Midbrain (tissue), 1 donor: ENCODE measurements at places on chromosomes 3 and 15.
A peak's percentile ranks its signal among the peaks of the same experiment; 100 is the strongest.

DNA sequence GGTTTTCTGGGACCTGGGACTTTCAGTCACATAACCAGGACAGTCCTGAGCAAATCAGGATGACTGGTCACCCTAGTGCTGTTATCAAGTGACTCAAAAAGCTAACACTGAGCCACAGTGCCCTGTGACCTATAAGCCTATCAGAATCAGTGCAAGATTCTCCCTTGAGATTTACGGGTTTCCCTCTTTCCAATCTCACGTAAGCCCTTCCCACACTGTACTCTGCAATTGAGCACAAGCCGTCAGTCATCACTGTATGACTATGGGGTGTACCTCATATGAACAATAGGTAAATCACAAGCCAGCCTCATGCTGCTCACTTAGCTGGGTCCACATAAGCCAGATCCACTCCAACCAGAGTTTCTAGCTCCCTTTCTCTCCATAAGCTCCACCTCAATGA, 21.0 kb upstream of the CLDN18 start:
- DNase-seq = no peak

- no peak for DNase-seq
Observed at GRCh38 chr3:195769551-195769950, 42.2 kb downstream of the MUC4 start.

- no peak for DNase-seq
Observed at GRCh38 chr3:111662907-111663306, 67.8 kb upstream of the ZBED2 start.

GRCh38 chr3:42830437-42831320, 21.4 kb downstream of the ACKR2 start:
- DNase-seq = no peak

GRCh38 chr3:13007251-13007941, 65.8 kb downstream of the IQSEC1 start:
- DNase-seq = no peak

DNA sequence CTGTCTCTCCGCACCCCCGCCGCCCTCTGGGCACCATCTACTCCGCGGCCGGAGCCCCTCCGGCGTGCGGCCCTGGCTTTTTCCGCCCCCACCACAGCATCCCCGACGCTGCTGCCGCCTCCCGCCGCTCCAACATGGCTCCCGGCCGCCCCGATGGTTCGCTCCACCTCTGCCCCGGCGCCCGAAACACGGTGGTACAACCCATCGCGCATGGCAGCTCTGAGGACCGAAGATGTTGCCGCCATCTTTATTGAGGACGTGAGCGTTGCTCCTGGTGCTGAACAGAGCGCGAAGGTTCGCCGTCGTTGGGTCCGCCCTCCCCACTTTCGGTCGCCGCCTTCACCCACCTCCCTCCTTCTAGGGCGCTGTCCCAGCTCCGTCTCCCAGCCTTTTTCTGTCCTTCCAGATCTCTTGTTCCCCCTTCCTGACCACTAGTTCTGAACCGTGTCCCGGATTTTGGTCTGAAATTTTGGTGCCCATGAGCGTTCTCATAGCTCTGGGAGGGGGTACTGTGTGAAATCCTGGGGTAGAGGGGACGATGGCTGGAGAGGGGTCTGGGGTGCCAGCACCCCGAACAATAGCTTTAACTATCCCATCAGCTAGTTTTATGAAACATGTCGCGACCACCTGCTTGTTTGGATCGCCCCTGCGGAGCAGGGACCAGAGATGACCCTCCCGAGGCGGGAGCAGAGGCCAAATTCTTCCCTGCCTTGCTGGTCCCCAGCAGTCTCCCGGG, at the start of gene CELSR3:
Gene CELSR3 (minus strand): TSS at position 134 of the 736 bp plus-strand sequence. CDS start 252 bp downstream, outside the sequence.
- DNase-seq = peak; percentile 84

DNA sequence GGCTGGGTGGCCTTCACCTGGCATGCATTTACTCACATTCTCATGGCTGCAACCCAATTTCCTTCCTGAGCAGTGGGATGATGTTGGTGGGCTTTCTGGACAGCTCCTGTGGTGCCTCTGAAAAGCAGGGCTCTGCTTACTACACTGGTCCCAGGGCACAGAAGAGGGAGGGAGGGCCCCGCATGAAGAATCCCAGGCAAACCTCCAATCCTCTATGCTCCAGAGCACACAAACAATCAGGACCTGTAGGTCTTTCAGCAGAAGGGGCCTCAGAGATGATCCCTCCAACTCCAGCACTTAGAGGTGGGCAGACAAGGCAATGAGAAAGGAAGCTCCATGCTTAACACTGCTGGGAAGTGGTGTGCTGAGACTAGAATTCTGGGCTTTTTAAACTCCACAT, 231.7 kb upstream of the ICE2 start:
- DNase-seq = no peak

GRCh38 chr3:44337248-44337785, 1.2 kb upstream of the TCAIM start:
- no peak for DNase-seq

DNA sequence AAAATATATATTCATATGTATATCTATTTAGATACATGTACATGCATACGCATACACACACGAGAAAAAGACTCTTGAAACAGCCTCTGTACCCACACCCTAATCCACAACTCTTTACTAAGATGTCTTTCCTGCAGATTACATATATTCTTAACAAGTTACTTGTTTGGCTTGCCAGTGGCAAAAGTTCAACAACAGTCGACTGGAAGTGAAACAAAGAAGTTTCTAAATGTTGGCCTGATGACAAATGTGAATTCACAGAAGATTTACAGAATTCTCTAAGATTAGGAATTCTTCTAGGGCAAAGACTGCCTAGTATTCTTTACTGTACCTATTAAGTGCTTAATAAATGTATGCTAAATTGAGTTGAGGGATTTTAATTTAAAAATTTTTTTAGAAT, 116.8 kb downstream of the CDIN1 start:
- no peak for DNase-seq

- no peak for DNase-seq
Observed at GRCh38 chr15:67033012-67033411, 32.4 kb upstream of the SMAD3 start.

GRCh38 chr3:4985330-4986174, 6.3 kb downstream of the BHLHE40 start:
- no peak for DNase-seq

DNA sequence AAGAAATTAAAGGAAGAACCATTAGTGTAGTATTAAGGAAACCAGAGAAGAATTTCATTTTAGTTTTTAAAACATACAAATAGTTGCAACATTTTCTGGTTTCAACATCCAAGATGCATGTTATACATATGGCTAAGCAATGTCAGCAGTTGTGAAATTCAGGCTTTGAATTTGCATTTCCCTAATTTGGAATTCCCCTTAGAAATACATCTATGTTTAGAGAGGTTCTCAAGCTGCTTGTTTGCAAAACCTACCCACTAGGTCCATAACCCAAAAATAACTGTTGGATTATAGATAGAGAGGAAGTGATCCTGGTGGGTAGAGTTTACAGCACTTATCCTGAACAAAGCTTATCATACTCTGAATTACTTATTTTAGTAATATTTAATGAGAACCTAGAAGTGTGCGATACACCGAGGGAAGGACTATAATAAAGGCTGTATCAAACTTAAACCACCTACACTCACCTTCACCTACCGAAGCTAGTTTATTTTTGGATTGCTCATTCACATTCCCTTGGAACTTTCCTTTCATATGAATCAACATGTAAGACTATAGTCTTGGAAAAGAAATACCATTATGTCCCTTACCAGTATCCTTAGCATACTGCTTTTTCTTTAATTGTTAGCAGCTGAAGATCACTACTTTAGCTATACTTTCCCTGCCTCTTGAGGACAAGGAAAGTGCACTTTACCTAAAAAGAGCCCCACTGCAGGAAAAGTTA, 60.6 kb downstream of the CHAC1 start:
- DNase-seq = no peak

GRCh38 chr15:73244333-73244732, 124.4 kb downstream of the HCN4 start:
- no peak for DNase-seq

GRCh38 chr3:197466586-197467399, 89.0 kb downstream of the BDH1 start:
- DNase-seq = peak; percentile 38

- DNase-seq = no peak
Observed at GRCh38 chr3:183540501-183541234, 14.8 kb downstream of the KLHL6 start.

DNA sequence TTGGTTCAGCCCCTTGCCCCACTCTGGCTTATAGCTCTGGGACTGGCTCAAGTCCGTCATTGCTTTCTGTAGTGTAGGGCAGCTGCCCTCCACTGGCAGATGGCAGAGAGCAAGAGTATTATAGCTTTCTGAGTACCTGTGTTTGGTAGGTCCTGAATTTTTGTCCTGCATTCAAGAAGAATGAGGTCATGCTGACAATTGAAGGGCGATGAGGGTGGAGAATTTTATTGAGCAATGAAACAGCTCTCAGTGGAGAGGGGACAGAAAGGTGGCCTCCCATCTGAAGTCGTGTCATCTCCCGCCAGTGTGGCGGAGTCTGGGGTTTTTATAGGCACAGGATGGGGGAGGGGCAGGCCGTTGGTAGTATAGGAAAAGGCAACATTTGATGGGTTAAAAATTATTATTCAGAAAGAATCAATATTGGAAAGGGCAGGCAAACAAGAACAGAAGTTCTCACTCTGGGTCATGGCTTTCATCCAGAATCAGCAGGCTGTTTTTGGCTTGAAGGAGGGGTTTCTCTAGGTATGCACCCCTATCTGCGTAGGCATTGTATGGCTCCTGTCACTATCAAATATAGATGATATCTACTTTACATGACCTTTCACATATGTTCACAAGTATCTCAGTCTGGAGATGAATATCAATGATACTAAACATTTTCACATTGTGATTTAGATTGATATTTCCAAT, 1239.7 kb upstream of the ALCAM start:
- DNase-seq = no peak

DNA sequence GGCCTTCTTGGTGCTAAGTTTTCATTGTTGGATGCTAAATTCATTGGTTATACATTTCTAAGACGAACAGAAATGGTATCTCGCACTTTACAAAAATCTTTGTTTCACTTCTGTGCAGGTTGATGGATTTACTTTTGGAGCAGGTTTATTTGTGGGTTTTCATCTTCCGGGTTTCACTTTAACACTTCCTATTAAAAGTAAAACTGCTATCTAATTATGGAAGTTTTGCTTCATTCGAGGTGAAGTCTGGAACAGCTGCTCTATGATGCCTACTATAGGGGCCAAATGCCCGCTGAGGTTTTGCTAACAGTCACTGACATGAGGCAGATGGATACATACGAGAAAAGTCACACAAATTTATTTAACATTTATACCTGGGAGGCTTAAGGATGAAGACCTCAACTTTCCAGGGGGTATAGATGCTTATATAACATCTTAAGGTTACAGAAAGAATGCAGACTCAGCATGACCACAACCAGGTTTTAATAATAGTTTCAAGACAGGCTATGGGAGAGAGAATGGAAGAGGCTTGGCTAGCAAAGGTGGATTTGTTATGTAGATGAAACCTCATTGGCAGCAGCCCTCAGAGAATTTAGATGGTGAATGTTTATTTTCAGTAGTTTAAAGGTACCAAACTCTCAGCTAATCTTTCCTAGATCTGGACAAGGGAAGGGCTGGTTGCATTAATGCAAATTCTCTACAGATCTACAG, 54.2 kb downstream of the OSTN start:
- no peak for DNase-seq

DNA sequence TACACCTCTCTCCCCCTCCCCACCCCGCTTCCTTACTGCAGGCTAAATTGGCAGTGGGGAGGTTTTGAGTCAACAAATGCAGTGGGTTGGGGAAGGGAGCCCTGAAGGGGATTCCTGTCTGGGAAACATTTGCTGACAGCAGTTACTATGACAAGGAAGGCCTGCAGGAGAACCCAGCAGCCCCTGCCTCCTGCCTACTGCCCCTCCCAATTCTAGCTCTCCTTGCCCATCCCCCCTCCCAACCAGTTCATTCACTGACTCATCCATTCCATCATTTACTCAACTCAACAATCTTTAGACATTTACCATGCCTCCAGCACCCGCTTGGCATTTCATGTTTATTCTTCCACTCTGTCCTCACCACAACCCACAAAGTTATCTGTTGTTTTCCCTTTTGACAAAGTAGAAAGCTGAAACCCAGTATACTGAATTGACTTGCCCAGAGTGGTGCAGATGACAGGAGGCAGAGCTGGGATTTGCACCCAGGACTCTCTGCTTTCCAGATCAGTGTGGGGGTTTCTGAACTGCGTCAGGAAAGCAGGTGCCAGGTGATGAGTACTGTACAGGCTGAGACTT, 75.0 kb downstream of the MAGEF1 start:
- no peak for DNase-seq

DNA sequence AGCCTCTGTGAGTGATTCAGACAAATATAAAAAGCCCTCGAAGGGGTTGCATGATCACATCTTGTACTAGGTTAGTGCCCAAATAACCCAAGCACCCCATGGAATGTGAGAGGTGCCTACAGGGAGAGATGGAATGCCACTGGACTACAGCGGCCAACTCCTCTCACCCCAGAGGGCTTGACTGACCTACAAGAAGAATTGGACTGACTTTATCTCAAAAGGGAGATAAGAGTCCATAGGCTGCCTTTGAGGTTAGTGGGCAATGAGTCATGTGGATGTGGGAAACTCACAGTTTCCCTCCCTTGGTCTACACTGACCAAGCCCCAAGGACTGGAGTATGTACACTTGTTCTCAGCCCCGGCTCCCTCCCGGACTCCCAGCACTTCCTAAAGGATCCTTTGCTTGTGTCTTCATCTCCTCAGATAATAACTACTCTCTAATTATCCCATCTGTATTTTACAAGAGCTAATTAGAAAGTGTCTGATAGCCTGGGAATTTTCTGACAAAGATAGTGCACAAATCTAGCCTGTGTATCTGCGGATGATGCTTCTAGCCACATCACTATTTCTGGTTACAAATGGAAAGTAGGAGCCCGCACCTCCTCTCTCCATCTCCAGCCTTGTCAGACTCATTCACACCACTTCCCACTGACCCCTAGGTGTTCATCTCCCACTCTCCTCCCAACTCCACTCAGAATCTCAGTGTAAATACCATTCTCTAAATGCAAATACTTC, 547.8 kb upstream of the TBL1XR1 start:
- DNase-seq = no peak

DNA sequence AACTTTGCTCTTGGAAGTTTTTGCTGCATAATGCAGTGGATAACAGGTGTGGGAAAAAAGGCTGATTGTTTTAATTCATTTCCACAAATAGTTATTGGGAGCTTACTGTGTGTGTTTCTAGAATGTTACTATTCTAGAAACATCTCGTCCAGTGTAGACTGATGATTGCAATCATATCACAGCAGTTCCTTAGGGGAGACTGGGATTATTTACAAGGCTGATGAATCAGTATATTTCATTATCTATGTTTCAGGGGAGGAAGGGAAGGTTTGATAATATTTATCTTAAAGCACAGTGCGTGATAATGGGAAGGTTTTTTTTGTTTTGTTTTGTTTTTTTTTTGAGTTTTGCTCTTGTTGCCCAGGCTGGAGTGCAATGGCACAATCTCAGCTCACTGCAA, 2.4 kb downstream of the USP13 start:
- DNase-seq = no peak
